Glomerular endothelial cell (primary cell): ENCODE measurements at places on chromosomes 11 and 22.

DNA sequence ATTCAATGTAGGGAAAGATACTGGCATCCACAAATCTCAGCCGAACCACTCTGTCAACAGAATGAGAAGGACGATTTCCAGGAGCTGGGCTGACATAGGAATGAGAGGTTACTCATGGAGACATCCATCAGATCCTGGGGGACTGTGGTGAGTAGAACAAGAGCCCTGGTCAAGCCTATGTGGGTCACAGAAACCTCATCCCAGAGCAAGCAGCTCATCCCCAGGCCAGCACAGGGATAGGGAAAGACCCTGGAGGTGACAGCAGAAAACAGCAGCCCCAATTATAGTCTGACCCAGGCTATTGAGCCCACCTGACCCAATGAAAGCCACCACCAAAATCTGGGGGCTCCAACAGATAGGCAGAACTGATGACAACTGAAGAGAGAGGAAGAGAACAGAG lies 128.0 kb upstream of the SERPIND1 start:
- DNase-seq, result no peak

DNA sequence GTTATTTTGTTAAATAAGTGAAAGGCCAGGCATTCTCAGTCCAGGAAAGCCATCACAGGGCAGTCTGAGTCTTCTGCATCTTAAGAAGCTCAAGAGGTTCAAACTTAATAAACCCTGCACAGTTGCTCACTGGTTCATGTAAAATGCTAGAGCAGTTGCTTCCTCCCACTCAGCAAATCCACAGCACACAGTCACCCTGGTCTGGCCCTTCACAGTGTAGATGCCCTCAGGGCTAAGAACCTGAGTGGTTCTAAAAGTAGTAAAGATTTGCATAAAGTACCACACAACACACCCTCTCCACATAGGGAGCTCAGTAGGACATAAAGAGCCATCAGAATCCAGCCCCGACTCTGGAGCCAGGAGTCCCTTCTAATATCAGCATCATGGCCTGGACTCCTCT lies 58.7 kb downstream of the ZNF280B start:
- DNase-seq, result no peak

DNA sequence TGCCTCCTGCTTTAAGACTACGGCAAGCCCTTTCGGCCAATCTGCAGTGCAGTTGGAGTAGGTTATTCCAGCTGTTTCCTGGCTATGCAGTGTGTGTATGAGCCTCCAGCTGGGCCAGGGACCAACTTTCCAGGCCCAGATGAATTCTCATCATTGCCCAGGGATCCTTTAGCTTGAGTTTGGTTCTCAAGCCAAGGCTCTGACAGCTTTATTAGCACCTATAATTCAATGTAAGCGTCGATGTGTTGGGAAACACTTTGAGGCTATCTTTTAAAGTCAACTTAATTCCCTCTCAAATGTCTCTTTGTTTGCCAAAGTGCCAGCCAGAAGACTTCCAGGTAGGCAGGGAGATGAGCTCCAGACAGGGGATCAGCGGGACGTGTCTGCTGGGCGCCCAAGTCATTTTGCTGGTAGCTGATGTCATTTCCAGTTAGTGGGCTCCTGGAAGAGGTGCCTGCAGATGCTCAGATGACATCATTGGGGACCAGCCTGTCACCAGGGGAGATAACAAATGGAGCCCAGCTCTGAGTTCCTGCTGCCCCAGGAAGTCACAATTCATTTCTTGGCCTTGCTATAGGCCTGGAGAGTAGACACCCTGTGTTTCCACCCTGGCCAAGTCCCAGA lies 520.4 kb downstream of the SOX6 start:
- no peak for DNase-seq

GRCh38 chr11:2250485-2250884 lies 19.9 kb downstream of the ASCL2 start:
- no peak for DNase-seq

- no peak for DNase-seq
Measured at GRCh38 chr11:83363312-83363711, 77.1 kb upstream of the CCDC90B start.

DNA sequence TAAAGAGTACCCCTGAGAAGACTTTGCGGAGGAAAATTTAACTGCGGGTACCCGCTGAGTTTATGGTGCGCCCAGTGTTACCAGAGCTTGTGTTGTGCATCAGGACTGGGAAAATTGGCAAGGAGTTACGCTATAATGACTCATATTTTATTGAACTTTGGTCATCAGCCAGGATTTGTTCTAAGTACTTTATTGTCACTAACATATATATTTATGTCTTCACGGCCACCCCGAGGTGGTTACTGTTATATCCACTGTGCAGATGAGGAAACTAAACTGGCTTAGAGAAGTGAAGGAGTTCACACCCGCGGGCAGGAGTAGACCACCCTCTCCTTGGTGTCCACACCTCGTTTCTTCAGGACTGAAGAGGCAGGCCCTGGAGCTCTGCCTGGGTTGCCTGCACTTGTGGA lies 667 bp downstream of the ACCS start:
- DNase-seq, result peak; percentile 57

- no peak for DNase-seq
Measured at GRCh38 chr22:46062971-46063631, 86.1 kb upstream of the WNT7B start.
